T-helper 17 cell (primary cell): ENCODE measurements at places on chromosomes 6 and 20. TPM values are rescaled to one million over a fixed set of nuclear protein-coding genes. Genes with fewer than 3 reads are reported as not detected.

CLDN20 gene
- not detected for total RNA-seq

GTSF1L gene
- total RNA-seq, result not detected

TUBE1 gene
- total RNA-seq, result 32.9 TPM

CRISP3 gene
- not detected for total RNA-seq

OPRM1 gene
- total RNA-seq, result not detected

- H3K36me3 ChIP-seq, result no peaks in the 10 kb centered on the region
- peaks cover 2% of the 10 kb centered on the region for H3K4me1 ChIP-seq
- no peak for DNase-seq
Observed at GRCh38 chr6:14436592-14437132, 319.1 kb downstream of the CD83 start.

- H3K4me1 ChIP-seq, result no peaks in the 10 kb centered on the region
- peaks cover 43% of the 10 kb centered on the region for H3K27me3 ChIP-seq
- no peak for DNase-seq
- H3K36me3 ChIP-seq, result no peaks in the 10 kb centered on the region
- no peak overlapping the region for H3K4me3 ChIP-seq
Observed at GRCh38 chr6:148177589-148178233, 164.9 kb upstream of the SASH1 start.

- no peaks in the 10 kb centered on the region for H3K4me1 ChIP-seq
- H3K27me3 ChIP-seq, result no peaks in the 10 kb centered on the region
- no peak overlapping the region for H3K4me3 ChIP-seq
- no peak overlapping the region for H3K27ac ChIP-seq
- no peak for DNase-seq
Observed at GRCh38 chr6:104229057-104229456, 630.7 kb downstream of the HACE1 start.

DNA sequence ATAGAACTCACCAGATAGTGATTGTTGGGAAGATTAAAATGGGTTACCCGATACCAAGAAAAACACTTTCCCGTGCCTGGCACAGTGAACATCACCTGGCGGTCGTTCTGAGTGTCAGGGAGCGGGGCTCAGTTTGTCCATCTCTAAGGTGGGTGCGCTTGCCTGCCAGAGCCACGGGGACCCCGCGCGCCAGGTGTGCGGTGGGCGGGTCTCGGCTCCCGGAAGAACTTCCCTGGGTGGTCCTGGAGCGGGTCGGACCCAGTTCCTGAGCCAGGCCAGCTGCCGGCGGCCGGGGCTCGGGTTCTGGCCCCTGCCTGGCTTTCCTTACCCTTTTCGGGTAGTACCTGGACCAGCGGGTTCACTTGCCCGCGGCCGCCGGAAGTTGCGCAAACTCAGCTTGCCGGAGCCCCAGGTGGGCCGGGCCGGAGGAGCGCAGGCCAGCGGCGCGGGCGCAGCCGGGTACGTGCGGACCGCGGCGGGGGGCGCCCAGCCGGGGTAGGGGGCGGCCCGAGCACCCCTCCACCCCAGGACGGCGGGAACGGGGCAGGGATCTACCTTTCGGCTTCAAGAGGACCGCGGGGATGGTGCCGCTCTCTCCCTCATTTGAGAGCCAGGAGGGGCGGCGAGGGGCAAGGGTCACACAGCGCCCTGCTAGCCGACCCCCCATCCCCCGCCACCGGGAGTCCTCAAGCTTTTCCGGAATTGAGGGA, 7.5 kb downstream of the FAM110A start:
- peaks cover 30% of the 10 kb centered on the region for H3K4me1 ChIP-seq
- DNase-seq, result no peak
- no peak overlapping the region for H3K27ac ChIP-seq
- H3K4me3 ChIP-seq, result peak overlapping the region; percentile 75

- H3K4me3 ChIP-seq, result no peak overlapping the region
- peak overlapping the region; percentile 16 for H3K27ac ChIP-seq
- DNase-seq, result no peak
- peaks cover 4% of the 10 kb centered on the region for H3K36me3 ChIP-seq
- peaks cover 22% of the 10 kb centered on the region for H3K4me1 ChIP-seq
- no peaks in the 10 kb centered on the region for H3K27me3 ChIP-seq
Observed at GRCh38 chr6:109493865-109494264, 10.8 kb upstream of the ZBTB24 start.

DNA sequence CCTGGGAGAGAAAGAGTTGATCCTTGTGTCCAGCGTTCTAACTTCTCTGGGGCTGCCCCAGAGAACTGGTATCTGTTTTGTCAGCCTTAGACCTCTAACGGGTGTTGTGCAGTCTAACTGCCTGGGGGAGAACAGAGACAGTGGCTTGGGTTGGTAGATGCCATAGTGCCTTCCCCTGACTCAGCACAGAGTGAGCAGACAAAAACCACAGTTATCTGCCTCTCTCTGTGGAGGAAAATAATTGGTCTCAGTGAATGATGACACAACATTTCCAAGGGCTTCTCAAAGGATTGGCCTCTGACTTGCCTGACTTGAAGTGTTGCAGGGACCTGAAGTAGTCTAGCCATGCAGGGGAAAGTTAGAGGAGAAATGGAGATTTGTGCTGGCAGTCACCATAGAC, 226.2 kb upstream of the MAN1A1 start:
- H3K4me1 ChIP-seq, result no peaks in the 10 kb centered on the region
- peaks cover 2% of the 10 kb centered on the region for H3K36me3 ChIP-seq
- peaks cover 8% of the 10 kb centered on the region for H3K27me3 ChIP-seq
- no peak overlapping the region for H3K4me3 ChIP-seq

GRCh38 chr6:12572896-12573827, 143.4 kb upstream of the PHACTR1 start:
- no peaks in the 10 kb centered on the region for H3K36me3 ChIP-seq
- no peak for DNase-seq
- H3K4me3 ChIP-seq, result no peak overlapping the region
- H3K4me1 ChIP-seq, result no peaks in the 10 kb centered on the region

GRCh38 chr6:145212813-145213212, 522.5 kb downstream of the EPM2A start:
- H3K4me3 ChIP-seq, result no peak overlapping the region
- peaks cover 5% of the 10 kb centered on the region for H3K4me1 ChIP-seq
- no peak overlapping the region for H3K27ac ChIP-seq
- H3K27me3 ChIP-seq, result peaks cover 12% of the 10 kb centered on the region
